Stimulated activated CD4-positive, alpha-beta T cell treated with anti-CD3 and anti-CD28 coated beads, Interleukin-1b, Interleukin-23, amount 100 ng/mL, for 1 hour (primary cell): ENCODE measurements at places on chromosomes 7 and 10.

GRCh38 chr10:70782746-70783680, 2.2 kb downstream of the TBATA start:
- DNase-seq = no peak

DNA sequence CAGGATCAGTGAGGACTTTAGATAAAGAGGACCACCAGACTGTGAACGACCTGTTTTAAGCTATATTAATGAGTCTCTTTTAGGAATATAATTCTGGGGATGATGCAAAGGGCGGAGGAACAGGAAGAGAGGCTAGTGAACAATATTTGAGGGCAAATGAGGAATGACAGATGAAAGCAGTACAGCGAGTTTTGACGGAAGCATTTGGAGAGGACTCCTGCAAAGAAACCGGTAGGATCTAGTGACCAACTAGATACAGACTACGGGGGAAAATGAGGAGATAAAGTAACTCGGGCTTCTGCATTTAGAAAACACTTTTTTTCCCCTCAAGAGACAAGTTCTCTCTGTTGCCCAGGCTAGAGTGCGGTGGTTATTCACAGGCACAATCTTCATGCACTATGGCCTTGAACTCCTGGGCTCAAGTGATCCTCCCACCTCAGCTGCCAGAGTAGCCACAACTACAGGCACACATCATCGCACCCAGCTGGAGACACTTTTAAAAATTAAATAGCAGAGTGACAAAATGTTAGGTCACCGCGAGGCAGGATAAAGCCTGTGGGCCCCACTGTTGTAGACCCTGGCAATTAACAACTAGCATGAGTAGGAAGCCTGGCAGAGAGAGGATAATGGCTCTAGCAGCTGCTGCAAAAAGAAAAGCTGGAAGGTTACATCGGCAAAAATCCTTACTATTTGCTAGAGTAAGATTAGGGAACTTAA, 143.2 kb downstream of the SRPK2 start:
- no peak for DNase-seq

DNA sequence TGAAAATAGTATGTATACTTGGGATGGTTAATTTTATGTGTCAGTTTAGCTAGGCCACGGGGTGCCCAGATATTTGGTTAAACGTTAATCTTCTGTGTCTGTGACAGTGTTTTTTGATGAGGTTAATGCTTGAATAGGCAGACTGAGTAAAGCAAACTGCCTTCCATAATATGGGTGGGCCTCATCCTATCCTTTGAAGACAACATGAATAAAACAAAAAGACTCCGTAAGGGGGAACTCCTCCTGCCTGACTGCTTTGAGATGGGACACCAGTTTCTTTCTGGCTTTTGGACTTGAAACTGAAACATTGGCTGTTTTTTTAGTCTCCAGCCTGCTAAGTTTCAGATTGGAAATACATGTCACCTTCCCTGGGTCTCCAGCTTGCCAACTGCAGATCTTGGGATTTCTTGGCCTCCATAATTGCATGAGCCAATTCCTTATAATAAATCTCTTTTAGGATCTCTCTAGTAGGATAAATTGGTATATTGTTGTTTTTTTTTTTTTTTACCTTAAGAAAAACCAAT, 59.9 kb upstream of the GLCCI1 start:
- DNase-seq = no peak

DNA sequence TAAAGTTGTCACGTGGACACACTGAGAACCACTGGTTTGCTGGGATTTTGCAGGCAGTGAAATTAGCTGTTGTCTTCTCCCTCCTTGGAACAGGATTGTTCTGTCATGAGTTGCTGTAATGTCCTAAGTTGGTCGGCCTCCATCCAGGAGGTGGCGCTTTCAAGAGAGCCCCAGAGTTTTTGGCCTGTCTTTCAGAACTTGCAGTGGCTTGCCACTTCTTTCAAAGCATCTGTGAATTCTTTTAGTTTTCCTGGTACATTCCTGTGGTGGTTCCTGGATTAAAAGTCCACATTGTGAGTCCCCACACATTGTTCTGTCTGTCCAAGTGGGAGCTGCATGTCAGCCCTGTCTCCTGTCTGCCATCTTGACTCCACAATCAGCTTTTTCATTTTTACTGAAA, 133.8 kb downstream of the PON1 start:
- no peak for DNase-seq

- no peak for DNase-seq
Observed at GRCh38 chr10:130756651-130757050, 554.9 kb downstream of the TCERG1L start.

DNA sequence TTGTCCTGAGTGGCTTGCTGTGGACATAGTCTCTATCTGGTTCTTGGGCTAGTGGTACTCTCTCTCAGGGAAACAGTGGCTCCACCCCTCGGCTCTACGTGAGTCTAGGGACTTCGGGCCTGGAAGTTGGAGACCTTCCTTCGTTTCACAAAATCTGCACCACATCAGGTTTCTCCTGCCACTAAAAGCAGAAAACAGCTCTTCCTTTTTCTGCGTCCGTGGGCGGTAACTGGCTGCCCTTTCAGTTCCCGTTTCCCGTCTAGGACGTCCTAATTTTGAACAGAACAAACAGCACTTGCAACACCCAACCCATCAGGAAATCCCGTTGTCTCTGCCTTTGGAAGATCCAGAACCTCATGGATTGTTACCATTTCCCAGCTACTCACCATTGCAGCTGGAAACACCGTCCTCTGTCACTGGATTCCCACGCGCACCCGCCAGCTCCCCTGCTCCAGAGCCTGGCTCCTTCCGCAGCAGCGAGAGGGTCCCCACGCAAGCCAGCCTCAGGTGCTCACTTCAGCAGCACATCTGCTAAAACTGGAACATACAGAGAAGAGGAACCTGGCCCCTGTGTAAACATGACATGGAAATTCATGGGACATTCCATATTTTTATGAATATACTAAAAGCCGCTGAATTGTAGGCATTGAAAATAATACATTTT, 311.4 kb upstream of the AKR1E2 start:
- no peak for DNase-seq
